AG09319 (cell line): ENCODE measurements at places on chromosomes 5 and 9.

- DNase-seq: no peak
These were observed 5.4 kb downstream of the EGFL7 start for GRCh38 chr9:136667940-136668760.

- no peak for DNase-seq
These were observed 1.9 kb upstream of the DAP start for GRCh38 chr5:10762776-10763500.

DNA sequence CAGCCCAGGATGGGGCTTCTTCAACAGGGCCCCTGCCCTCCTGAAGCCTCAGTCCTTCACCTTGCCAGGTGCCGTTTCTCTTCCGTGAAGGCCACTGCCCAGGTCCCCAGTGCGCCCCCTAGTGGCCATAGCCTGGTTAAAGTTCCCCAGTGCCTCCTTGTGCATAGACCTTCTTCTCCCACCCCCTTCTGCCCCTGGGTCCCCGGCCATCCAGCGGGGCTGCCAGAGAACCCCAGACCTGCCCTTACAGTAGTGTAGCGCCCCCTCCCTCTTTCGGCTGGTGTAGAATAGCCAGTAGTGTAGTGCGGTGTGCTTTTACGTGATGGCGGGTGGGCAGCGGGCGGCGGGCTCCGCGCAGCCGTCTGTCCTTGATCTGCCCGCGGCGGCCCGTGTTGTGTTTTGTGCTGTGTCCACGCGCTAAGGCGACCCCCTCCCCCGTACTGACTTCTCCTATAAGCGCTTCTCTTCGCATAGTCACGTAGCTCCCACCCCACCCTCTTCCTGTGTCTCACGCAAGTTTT, 23.6 kb downstream of the PCDHGC5 start:
- DNase-seq: no peak

GRCh38 chr9:107173422-107174180, 109.5 kb upstream of the RAD23B start:
- no peak for DNase-seq

DNA sequence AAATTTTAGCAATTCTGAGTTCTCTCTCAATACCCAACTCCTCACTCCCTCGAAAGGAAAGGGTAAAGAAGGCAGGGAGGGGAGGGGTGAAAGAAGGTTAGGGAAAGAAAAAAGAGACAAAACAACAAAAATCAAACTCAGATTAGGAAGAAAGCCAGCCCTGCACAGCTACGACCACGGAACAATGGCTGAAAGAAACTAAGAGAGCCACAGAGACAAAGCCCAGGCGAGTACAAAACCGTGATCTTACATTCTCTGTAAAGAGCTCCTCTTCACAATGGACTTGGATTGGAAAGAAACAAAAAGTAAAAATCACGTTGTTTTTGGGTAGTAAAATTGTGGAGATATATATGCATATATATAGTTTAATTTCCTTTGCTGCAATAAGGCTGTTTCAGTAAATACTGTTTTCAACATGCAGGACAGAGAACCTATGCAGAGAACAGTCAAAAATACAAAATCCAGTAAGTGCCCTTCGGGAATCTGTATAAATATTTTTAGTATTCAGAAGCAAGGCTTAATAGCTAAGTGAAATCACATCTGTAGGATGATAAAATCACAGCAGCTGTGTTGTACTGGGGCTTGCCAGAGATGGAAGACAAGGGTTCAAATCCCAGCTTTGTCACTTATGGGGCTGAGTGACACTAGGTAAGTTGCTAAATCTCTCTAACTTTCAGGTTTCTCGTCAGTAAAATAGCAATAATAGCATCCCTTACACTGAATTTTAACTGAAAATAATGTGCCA, 16.9 kb downstream of the PSMB7 start:
- DNase-seq: no peak

DNA sequence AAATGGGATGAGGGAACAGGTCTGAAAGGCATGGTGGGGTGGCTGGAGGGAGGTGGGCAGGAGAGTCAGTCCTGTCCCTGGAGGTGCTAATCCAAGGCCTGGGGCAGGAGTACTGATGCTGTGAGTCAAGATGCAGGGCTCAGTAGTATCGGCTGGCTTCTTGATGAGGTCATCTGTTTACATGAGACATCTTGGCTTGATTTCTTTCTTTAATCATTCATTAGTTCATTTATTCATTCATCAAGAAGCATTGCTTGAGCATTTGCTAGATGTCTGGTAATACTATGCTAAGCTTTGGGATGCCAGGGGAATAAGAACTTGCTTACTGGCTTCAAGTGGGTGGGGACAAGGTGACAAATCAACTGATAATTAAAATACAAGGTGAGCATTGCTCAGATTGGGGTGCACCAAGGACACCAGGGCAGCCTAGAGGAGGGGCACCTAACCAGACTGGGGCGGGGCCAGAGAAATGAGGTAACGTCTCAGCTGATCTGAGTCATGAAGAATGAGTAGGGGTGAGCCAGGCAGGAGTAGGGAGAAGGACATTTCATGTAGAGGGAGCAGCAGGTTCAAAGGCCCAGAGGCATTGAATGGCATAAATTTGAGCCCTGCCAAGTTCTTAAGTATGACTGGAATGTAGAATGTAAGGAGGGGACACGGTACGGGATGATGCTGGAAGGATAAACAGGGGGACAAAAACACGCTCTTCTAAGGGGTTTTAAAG, 88.8 kb downstream of the EGFLAM start:
- DNase-seq: no peak

- DNase-seq: peak; percentile 77
These were observed 1.7 kb downstream of the STC2 start for GRCh38 chr5:173326501-173326960.

- DNase-seq: no peak
These were observed 54.4 kb downstream of the ADAMTS2 start for GRCh38 chr5:179290681-179291540.

DNA sequence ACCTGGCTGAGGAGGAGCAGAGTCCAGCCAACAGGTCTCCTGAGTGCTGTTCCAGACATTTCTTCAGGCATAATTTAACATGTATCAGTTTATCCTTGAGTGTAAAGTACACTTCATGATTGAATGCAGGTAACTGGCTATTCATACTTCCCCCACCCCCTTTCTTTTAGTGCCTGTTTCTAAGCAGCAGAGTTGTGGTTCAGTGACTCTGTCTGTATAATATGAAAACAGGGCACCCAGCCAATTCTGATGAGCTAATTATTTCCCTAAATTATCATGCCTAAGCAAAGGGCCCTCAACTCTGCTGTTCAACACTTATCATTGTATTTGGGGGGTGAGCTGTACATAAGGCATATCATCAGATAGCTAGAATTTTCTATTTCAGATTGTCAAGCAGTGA, 51.9 kb upstream of the ZSWIM6 start:
- DNase-seq: peak; percentile 20

DNA sequence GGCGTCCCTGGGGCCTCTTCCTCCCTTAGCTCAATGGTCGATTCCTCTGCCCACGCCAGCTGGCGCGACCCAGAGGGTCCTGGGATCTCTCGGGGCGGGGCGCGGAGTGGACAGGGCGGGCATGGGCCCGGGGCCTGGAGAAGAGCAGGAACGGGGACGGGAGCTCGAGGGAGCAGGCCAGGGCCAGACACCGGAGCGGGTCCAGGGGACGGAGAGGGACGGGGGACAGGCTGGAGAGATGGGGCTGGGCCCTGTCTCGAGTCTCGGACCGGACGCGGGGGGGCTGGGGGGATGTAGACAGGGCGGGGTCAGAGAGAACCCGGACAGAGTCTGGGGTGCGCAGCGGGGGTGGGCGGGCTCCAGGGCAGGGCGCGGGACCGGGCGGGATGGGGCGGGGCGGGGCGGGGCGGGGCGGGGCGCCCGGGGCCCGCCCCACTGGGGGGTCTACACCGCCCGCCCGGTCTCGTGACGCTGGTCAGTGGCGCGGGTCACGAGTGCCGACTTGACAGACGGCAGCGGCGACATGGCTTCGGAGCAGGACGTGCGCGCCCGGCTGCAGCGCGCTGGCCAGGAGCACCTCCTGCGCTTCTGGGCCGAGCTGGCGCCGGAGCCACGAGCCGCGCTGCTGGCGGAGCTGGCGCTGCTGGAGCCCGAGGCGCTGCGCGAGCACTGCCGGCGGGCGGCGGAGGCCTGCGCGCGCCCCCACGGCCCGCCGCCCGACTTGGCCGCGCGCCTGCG, at the start of gene UAP1L1:
TSS of gene UAP1L1 (plus strand) at position 508 of the 738 bp plus-strand sequence. CDS start at position 524, 16 bp downstream.
- no peak for DNase-seq

DNA sequence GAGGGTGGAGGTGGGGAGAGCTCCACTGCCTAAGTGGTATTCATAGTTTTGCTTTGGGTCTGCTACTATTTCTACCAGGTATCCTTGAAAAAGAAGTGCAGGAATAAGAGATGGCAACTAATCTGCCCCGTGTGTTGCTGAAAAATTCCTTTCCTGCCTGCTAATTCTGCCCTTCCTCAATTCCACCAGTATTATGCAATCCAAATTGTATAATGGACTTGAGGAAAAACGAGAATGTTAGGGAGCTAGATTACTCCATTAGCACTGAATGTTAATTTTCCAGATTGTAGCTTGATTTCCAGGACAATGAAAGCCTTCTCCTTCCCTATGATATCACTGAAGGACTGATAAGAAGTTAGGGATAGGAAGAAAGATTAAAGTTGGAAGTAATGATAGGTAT, 16.9 kb downstream of the ADAM19 start:
- no peak for DNase-seq

- no peak for DNase-seq
These were observed 1.3 kb upstream of the SNX2 start for GRCh38 chr5:122773619-122774018.

DNA sequence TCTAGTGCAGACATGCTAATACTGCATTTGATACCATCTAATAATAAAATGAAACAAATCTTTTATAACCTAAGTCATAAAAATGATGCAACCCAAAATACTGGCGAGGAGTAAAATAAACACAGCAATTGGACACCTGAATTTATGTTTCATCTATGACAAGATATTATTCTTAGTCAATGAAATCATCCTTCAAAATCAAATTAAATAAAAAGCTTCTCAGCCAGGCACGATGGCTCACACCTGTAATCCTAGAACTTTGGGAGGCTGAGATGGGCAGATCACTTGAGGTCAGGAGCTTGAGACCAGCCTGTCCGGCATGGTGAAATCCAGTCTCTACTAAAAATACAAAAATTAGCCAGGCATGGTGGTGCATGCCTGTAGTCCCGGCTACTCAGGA, 179.0 kb downstream of the TMEM232 start:
- no peak for DNase-seq

- DNase-seq: no peak
These were observed 3.6 kb upstream of the DPH7 start for GRCh38 chr9:137582286-137582860.

DNA sequence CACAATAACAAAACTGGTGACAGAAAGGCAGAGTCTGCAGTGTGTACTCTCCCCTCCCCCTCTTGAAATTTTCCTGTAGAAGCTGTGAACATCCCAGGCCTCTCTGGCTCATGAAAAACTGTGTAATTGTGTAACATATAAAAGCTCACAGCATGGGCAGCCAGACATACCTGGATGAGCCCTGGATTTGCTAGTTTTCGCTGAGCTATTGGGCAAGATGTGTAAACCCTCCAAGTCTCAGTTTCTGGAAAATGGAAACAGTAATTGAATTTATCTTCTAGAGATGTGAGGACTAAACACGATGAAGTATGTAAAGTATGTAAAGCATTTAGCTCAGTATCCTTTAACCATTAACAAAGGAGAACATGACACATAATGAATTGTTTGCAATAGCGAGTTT, 143.2 kb upstream of the ANKH start:
- DNase-seq: no peak

- DNase-seq: no peak
These were observed 88.3 kb downstream of the BRINP1 start for GRCh38 chr9:119280740-119281485.

DNA sequence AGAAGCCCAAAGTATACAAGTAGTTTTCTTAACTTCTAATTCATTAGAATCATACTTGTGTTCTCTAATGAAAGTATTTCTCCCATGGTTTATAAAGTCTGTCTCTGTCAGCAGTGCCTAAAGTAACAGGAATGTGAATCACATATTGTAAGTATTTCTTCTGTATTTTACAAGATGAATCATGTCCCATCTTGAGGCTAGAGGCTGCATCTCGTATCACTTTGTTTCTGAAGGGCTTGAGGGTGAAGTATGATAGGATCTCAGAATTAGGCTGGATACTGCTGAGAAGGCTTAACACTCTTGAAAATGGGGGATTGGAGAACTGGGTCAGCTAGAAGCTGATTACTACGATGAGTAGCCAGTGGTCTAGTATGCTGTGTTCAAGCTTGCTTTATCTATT, 242.2 kb upstream of the ACTBL2 start:
- DNase-seq: no peak

GRCh38 chr5:6492934-6493333, 44.3 kb downstream of the UBE2QL1 start:
- DNase-seq: no peak

DNA sequence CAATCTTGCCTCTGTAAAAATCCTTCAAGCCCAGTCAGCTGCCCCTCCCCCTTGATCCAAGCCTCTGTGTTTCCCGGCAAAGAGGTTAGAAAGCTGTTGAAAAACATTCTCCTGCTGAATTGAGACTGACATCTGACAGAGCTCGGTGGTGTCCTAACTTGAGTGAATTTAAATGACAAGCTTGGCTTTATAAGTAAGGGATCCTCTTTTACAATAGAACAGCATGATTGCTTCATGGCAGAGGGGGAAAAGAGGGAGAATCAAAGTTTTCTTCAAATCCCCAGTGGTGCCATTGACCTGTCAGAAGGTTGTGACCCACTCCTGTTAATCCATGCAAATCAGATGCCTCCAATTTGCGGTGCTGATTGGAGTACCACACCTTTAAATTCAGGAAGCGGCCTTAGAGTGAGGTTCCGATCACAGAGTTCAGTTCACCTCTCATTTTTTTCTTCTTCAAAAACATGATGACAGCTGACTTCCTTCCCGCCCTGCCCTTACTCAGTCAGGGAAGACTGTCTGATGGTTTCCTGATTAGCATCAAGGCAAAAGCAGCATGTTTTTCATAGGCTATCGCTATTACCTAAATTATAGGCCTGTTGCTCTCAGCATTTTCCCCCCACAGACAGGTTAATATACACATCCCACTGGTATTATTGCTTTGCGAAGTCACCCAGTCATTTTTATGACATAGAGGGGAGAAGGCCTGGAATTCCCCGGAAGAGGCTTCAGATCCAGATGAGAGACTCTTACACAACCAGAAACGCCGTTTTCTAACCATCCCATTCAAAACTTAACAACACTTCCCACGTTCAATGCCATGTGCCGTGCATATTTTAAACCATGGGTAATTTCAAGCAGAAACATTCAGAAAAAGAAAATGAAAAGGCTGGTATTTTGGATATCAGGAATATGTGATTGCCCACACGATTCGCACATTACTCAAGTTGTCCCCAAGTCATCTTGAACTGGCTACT, 141.4 kb downstream of the EBF1 start:
- no peak for DNase-seq
